ENCODE measurements at places on chromosomes 6 and 20.

DNA sequence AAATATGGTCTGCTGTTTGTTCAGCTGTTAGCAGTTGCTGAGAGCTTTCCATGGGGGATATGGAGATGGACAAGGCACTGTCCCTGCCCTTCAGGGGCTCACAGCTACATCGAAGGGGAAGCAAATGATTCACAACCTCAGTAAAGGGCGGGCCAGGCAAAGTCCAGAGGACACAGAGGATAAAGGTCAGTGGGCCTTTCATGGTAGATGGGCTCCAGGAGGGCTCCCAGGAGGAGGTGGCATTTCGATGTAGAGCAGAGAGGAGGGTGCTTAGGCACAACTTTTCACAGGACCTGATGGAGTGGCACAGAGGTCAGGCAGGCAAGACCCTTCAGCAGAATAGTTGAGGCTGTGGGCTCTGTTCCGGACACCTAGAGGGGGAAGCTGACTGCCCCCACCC lies 15.2 kb upstream of the MLN start:
- DNase-seq, result no peak

- DNase-seq, result no peak
Observed at GRCh38 chr6:95546148-95546547, 31.2 kb upstream of the MANEA start.

DNA sequence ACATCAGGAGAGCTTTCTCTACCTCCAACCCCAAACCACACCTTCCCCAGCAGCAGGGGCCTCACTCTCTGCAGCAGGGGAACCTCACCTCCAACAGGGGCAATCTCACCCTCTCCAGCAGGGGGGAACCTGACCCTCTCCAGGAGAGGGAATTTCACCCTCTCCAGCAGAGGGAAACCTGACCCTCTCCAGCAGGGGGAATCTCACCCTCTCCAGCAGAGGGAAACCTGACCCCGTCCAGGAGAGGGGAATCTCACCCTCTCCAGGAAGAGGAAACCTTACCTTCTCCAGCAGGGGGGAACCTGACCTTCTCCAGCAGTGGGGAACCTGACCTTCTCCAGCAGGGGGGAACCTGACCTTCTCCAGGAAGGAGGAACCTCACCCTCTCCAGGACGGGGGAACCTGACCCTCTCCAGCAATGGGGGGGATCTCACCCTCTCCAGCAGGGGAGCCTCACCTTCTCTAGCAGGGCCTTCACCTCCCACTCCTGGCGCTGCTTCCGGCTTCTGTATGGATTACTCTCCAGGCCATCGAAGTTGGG lies 3.1 kb downstream of the B3GALT4 start:
- no peak for DNase-seq

DNA sequence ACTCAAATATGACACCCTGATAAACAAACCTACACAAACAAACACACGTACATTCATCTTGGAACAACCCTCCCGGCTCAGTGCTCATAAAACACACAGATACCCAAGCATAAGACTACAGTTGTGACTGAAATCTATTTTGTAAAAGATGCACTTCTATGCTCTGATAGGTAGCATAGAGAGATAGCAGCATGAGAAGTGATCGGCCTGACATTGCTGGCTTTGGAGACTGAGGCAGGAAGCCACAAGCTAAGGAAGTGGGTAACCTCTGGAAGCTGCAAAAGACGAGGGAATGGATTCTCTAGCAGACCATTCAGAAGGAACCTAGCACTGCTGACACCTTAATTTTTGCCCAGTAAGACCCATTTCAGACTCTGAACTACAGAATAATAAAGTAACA lies 1.6 kb upstream of the RNF39 start:
- no peak for DNase-seq

- DNase-seq, result no peak
Observed at GRCh38 chr20:8527998-8528723, 396.1 kb downstream of the PLCB1 start.
